NCI-H524 treated with DMSO at 0.1 percent for 48 hours (cell line): ENCODE measurements at places on chromosomes 2 and 18.

DNA sequence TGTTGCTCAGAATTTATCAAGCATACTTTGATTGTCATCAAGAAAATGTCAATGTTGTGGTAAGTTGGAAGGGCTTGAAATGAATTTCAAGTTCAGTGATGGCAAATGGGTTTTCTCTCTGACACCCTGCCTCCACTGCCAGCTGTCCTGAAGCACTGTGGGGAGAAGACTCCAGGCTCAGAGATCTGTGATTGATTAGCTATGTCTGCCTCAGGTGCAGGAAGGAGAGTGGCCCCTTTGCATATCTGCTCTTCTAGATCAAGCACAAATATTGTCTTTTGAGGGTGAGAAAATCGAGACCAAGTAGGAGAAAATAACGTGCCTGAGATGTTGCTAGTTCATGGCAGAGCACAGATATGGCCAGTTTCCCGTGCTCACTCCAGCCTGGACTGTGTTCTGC lies 178.8 kb upstream of the GLI2 start:
- no peak for DNase-seq

- DNase-seq: no peak
Observed at GRCh38 chr18:62781893-62782292, 66.6 kb downstream of the PHLPP1 start.

GRCh38 chr2:185404578-185404977 lies 334.0 kb upstream of the FSIP2 start:
- DNase-seq: no peak

- DNase-seq: no peak
Observed at GRCh38 chr2:217685255-217685605, 317.6 kb downstream of the TNS1 start.

GRCh38 chr2:46313063-46313462 lies 15.9 kb downstream of the EPAS1 start:
- no peak for DNase-seq

- DNase-seq: peak; percentile 79
Observed at GRCh38 chr2:29787473-29788465, 133.6 kb downstream of the ALK start.

GRCh38 chr2:134401789-134402188 lies 147.9 kb downstream of the MGAT5 start:
- no peak for DNase-seq

GRCh38 chr2:199019898-199020507 lies 437.7 kb downstream of the SATB2 start:
- DNase-seq: no peak

DNA sequence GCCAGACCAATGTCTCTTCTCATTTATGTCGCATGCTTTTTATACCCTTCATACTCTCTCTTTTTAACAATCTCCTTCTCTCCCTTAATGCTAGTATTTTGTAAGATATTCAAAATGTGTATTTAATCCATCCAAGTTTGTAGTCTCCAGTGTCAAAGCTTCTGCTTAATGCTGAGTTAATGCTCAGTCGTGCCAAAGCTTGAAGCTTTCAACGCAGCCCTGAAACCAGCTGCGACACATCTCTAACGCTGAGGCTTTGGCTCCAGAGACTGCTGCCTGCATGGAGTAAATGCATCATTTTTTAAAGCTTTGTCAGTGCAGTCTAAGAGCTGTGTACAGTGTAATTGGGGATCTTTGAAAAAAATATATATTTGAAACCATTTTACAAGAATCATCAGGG lies 2108.8 kb upstream of the PIK3C3 start:
- DNase-seq: no peak

DNA sequence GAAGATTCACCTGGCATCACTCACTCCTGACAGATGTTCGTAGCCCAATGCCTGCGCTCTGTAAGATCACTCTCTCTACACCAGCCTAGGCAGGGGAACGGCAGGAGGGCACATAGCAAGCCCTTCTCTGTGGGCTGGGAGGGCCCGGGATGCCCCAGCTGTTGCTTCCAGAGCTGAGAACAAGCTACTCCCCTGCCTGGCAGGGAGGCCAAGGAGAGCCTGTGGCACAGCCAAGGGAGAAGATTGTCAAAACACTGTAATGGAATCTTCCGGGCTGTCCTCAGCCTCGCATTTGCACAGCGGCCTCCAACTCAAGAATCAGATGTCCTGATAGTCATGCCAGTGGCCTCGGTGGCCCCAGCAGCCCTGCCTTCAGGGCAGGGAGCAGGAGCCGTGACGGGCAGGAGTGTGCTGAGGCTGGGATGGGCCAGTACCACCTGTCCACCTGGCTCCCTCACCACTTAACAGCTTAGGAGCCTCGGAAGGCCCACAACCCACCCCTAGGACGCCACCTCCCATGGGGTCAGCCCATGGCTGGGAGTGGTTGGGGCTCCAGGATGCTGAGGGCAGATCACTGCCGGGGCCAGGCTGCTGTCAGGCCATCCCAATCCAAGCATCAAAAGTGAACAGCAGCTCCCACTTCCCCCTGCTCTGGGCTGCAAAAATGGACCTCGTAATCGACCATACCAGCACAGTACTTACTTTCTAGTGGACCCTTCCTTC lies 21.9 kb upstream of the SLC35F6 start:
- peak; percentile 18 for DNase-seq

DNA sequence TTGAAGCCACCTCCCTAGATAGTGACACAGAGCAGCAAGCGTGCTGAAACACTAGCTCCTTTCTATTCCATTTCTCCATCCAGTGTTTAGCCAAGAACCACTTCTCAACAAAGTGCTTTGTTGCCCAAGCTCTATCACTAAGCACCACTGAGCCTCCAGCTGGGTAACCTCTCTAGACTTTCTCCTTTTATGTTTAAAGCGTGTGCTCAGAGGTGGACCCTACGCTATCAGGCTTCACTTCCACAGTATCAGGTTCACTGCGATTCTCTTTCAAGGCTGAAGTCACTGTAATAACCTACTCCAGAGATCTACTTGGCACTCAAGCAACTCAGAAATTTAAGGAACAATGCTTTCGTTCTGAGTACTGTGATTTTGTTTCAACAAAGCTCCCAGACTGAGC lies 197.9 kb downstream of the LNPK start:
- no peak for DNase-seq

- DNase-seq: peak; percentile 90
Observed at GRCh38 chr2:26623541-26624495, 17.3 kb downstream of the CIB4 start.

GRCh38 chr2:121868652-121869051 lies 113.2 kb downstream of the TSN start:
- no peak for DNase-seq

- no peak for DNase-seq
Observed at GRCh38 chr2:96891591-96892333, 21.9 kb upstream of the SEMA4C start.

GRCh38 chr2:112472547-112473263 lies 9.3 kb upstream of the TTL start:
- no peak for DNase-seq

- DNase-seq: no peak
Observed at GRCh38 chr2:224194161-224194560, 155.1 kb upstream of the SERPINE2 start.

GRCh38 chr2:45191976-45192375 lies 182.7 kb upstream of the SIX2 start:
- no peak for DNase-seq

- no peak for DNase-seq
Observed at GRCh38 chr2:197045115-197045514, 118.6 kb upstream of the PGAP1 start.

GRCh38 chr2:238901461-238902057 lies 53.7 kb downstream of the TWIST2 start:
- DNase-seq: no peak

- DNase-seq: no peak
Observed at GRCh38 chr2:155141418-155141817, 442.9 kb downstream of the KCNJ3 start.

DNA sequence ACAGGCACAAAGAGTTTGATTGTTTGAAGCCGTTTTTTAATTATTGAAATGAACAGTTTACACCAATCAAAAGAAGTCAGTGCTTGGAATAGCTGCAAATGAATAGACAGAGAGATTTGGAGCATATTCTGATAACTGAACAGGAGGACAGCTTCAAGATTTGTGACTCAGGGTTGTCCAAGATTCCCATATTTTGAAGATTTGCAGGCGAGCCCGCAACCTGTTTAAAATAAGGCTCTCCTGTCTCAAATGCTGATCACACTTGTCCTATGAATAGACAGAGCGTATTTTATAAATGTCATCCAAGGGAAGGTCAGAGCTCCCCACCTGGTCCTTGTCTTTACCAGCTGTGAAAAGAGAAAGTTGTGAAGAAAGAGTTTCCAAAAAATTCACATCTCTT lies 198.7 kb downstream of the RNF144A start:
- DNase-seq: no peak

GRCh38 chr2:15620340-15620739 lies 28.7 kb downstream of the DDX1 start:
- no peak for DNase-seq

DNA sequence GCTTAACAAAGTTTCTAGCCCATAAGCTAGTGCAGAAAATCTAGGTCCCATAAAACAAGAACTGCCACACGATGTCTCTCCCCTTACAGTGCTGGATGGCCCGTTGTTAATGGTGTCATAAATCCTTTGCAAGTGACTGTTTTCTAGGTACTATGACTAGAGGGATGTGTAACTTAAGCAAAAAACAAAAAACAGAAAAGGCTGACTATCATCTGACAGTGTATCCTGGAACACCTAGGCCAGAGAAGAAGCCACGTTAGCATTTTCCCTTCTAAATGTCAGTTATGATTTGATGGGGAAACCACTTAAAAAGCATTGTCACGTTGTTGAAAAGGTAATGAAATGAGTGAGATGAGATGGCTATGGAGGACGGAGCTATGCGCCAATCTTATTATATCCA lies 2.4 kb downstream of the CASP8 start:
- no peak for DNase-seq

DNA sequence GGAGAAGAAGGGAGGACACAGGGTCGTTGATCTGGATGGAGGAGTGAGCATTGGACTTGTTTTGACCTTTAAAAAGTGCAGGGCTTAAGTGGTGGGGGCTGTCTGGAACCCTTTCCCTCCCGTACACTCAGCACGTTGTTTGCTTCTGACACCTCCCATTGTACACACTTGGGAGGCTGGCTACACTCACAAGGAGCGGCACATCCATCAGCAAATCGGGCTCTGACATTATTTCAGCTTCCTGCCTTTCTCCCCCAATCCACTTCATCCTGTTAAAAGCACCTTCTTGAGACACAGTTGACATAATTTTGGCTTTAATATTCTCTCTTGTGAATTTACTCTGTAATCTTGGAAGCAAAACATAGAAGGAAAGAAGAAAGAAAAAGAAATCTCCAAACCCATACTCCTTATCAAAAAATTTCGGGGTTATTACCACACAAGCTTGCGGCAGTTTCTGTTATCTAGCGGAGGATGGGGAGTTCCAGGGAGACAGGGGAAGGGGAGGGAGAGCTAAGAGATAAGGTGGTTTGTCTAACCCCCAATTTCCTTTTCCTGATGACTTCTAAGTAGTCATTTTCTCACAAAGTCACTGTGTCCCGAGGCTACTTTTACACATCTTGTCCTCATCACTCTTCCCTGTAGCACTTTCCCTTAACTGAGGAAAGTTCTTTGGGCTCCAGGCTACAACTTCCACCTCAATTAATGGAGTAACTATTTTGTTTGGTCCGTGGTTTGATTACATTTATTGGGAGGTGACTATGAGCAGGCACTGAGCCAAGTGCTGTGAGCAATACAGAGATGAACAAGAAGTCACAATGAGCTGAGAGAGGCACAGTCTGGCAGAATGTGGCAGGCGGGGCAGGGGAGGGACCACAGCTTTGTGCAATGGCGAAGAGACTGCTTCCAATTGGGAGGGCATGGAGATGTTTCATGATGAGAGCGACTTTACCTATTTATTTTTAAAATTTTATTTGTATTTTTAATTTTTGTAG lies 240.1 kb upstream of the MEX3C start:
- DNase-seq: no peak

- DNase-seq: no peak
Observed at GRCh38 chr2:73264783-73265182, 19.5 kb downstream of the FBXO41 start.

DNA sequence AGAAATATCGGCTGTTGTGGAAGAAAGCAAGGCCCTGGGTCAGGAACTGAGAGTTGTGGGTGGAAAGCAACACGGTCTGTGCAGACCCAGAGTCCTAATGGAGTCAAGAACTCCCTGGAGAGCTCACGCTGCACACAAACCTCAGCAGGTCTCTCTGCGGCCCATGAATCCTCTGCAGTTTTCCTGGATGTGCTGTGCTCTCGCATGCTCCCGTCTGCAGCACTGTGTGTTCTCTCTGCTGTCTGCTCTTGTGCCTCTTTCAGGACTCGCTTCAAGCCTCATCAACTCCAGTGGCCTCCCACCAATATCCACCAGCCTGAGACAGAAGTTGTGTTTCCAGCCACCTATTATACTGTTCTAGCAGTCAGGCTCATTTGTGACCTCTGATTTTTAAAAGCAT lies 24.3 kb downstream of the RNU4ATAC start:
- no peak for DNase-seq

DNA sequence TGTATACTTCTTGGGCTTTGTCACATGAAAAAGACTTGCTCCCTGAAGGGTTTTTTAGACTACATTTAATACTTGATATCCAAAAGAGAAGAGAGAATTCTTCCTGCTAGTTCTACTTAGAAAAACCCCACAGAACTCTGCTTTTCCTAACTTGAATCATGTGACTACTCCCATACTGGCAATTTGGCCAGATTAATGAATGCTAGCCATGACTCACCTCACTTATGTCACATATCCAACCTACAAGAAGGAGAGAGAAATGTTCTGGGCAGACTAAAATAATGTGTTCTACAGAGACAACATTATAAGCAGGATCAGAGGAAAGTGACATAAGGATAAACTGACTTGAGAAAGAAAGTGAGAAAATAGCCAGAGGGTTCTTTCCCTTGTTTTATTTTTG lies 249.3 kb upstream of the GULP1 start:
- DNase-seq: no peak

DNA sequence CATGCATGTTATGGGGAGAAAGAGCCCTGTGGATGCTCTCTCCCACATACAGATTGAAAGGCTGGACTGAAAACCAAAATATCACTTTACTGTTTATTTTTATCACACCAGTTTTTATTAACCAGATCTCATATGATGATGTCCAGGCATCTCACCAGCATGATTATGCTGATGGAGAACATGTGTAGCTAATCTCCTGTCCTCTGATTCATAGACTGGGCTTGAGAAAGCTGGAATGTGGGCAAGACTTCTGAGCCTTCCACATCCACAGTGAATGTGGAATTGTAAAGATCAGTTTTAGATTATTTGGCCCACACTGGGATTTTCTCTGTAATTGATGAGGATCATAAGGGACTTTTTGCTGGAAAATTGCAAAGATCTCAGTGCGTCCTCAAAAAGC lies 137.9 kb downstream of the ICOS start:
- DNase-seq: no peak
